ENCODE measurements at places on chromosomes 5 and 9.

DNA sequence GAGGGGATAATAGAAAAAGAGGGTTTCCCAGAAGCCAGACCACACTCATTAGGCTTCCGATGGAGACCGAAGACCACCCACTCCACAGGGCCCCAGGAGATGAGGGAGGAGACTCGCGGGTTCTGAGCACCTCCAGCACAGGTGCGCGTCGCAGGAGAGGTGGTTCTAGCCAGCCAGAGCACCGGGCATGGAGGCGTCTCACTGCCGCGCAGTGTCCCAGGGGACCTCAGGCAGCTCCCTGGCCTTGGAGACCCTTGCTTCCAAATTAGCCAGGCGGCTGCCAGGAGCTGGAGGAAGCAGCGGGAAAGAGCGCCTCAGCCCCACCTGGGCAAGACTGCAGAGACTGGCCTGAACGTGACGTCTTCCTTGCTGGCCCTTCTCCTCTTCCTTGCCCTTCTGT is 115.4 kb upstream of the FBXL7 start:
- DNase-seq = no peak

DNA sequence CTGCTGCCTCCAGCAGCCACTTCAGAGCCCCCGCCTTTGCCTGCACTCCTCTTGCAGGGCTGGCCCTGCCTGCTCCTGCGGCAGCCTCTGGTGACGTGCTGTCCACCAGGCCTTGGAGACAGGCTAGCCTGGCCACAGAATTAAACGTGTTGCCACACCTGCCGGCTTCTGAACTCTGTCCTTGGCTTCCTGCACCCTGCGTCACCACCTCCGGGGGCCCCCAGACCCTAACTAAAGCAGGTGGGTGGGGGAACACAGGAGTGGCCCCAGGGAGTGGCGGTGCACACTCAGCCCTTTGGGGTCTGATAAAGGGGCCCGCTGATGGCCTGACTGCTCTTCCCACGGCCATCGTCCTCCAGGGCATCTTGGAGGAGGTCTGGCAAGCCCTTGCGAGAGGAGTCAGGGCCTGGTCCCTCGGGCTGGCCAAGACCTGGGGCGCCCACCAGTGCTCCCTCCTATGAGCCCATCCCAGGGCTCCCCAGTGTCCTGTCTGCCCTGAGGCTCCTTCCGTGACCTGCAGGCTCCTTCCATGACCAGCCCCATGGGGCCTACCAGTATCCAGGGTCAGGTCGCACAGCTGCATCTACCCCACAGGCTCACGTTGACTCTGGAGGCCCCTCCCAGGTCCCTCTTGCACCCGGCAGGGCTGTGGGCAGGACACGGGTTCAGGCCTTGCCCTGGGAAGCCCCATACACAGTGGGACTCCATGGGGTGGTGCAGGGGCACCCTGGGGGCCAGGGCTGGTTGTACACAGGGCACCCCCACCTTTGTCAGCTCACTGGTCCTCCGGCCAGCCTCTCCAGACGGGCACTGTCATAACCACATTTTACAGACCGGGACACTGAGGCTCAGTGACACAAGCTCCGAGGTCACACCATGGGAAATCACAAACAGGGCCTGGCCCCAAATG is 1.0 kb upstream of the MAMDC4 start:
- no peak for DNase-seq

DNA sequence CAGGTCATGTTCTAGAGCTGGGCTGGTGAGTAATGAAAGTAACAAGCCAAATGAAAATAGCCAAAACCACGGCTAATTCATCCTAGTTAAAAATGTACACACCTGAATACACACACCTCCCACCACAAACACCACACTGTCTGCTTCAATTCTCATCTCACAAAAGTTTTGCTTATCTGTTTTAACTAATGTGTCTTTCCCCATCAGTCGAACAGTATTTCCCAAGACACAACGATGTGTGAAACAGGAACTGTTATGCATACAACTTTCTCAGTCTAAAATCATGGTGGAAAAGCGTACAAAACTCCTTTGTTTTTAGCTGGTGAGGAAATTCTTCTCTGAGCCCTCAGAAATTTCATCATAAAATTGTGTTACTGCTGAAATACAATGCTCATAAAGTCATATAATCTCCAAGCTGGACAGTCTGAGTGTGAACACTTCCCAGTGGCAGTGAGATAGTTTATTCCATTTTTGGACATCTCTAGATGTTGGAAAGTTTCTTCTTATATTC is 242.4 kb downstream of the EFNA5 start:
- no peak for DNase-seq

DNA sequence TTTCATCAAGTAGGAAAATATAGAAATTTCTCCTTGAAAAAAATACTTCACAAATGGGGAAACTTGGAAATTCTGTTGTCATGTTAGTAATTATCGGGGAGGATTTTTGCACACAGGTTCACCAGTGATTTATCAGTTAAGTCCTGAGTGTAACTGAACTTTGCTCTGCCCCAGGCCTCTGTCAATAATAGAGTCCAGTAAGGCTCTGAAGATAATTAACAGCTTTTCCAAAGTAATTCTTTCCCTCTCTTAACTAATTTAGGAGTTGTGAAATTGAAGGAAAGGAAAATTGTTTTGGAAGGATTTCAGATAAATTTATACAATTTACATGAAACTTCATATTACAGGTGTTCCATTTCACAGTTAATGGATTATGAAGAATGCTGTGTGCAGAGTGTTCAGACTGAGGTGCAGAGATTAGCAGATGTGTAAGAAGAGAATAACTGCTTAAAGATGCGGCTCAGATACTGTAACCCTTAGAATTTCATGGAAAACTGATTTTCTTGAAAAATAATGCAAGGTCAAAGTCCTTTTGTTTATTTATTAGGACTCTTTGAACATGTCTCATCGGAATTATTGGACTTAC is 2.9 kb upstream of the AGXT2 start:
- DNase-seq = no peak

GRCh38 chr9:69865986-69866385 is 45.4 kb downstream of the CFAP95 start:
- no peak for DNase-seq

GRCh38 chr9:101486693-101487442 is 46.8 kb upstream of the RNF20 start:
- no peak for DNase-seq

DNA sequence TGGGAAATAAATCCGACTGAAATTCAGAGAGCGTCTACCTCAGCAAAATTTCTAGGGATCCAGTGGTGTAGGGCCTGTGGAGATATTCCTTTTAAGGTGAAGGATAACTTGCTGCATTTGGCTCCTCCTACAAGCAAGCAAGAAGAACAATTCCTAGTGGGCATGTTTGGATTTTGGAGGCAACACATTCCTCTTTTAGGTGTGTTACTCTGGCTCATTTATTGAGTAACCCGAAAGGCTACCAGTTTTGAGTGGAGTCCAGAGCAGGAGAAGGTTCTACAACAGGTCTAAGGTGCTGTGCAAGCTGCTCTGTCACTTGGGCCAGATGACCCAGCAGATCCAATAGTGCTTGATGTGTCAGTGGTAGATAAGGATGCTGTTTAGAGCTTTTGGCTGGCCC is 862.4 kb upstream of the CDH9 start:
- no peak for DNase-seq

GRCh38 chr9:21102305-21102704 is 24.6 kb upstream of the IFNB1 start:
- DNase-seq = no peak

- no peak for DNase-seq
These were observed 72.9 kb downstream of the ZNF618 start for GRCh38 chr9:113948891-113949570.

DNA sequence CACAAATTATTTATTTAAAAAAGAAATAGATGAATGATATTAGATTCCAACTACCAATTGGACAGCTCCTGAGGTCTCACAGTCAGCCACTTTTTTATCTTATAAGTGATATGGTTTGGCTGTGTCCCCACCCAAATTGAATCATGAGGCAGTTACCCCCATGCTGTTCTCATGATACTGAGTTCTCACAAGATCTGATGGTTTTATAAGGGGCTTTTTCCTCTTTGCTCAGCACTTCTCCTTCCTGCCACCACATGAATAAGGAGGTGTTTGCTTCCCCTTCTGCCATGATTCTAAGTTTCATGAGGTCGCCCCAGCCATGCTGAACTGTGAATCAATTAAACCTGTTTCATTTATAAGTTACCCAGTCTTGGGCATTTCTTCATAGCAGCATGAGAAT is 12.9 kb downstream of the NLN start:
- DNase-seq = no peak

- DNase-seq = no peak
These were observed 13.9 kb upstream of the UBE2QL1 start for GRCh38 chr5:6434731-6435130.

- no peak for DNase-seq
These were observed 137.0 kb downstream of the CACNA1B start for GRCh38 chr9:138014563-138014945.

- DNase-seq = no peak
These were observed 267.1 kb downstream of the GADD45G start for GRCh38 chr9:89871871-89872331.

GRCh38 chr5:1779782-1780613 is 19.6 kb downstream of the MRPL36 start:
- DNase-seq = no peak

DNA sequence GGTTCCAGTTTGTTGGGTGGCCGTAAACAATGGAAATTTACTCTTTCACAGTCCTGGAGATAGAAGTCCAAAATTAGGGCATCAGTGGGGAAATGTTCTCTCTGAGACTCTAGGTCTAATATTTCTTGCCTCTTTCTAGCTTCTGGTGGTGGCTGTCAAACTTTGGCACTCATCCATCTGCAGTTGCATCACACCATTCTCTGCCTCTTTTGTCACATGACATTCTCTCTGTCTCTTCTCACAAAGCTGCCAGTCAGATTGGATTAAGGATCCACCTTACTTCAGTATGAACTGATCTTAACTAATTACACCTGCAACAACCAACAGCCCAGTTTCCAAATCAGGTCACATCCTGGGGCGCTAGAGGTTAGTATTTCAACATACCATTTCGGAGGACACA is 222.9 kb upstream of the FTMT start:
- no peak for DNase-seq

- DNase-seq = no peak
These were observed 144.4 kb downstream of the ZNF462 start for GRCh38 chr9:107007402-107007801.

- no peak for DNase-seq
These were observed 53.7 kb downstream of the SRFBP1 start for GRCh38 chr5:122015471-122015870.

DNA sequence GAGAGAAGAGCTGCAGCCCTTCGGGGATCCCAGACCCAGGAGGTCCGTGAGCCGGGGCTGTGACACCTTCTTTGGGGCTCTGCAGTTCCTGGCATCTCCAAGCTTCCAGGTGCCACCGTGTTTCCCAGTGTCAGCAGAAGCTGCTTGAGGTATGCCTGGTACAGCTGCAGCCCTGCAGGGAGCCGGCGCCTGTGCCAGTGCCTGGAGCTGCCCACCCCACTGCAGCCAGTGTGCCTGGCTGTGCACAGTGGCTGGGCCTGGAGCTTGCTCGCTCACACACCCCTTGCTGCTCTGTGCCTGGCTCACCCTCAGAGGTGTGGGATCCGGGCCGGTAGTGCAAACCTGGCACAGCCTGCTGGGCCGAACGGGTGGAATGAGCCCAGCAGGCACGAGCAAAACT is 65.5 kb downstream of the NACC2 start:
- no peak for DNase-seq

- no peak for DNase-seq
These were observed 100.1 kb downstream of the PSAT1 start for GRCh38 chr9:78397045-78397444.

DNA sequence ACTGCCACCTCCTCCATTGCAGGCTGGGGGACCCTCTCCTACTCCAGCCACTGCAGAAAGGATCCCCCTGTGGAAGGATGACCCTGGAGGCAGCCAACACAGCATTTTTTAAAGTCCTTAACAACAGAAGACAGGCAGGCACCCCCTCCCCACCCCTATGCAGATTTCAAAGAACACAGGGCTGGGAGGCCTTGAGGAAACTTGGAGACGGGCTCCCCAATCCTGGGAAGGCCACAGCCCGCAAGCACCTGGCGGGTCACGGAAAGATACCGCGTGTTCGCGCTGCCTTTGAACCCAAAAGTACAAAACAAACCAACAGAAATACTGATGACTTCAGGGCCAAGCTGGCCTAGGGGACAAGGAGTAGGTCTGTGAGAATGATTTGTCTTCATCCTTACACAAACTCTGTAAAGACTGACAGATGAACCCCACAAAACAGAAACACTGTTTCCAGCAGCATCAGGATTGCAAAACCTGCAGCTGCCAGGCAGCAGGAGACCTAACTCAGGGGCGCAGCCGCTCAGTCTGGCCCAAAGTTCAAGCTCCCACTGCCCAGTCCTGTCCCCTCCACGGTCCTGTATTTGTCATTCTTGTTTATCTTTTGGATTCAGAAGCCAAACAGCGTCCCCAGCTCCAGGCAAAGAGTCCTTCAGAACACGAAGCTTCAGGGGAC is 13.8 kb downstream of the VAV2 start:
- no peak for DNase-seq

- DNase-seq = peak; percentile 53
These were observed 524 bp downstream of the PRR7 start for GRCh38 chr5:177447066-177447610.

GRCh38 chr9:107243742-107244141 is 39.3 kb upstream of the RAD23B start:
- peak; percentile 6 for DNase-seq

- DNase-seq = no peak
These were observed 29.6 kb downstream of the ARHGEF28 start for GRCh38 chr5:73655521-73656160.

DNA sequence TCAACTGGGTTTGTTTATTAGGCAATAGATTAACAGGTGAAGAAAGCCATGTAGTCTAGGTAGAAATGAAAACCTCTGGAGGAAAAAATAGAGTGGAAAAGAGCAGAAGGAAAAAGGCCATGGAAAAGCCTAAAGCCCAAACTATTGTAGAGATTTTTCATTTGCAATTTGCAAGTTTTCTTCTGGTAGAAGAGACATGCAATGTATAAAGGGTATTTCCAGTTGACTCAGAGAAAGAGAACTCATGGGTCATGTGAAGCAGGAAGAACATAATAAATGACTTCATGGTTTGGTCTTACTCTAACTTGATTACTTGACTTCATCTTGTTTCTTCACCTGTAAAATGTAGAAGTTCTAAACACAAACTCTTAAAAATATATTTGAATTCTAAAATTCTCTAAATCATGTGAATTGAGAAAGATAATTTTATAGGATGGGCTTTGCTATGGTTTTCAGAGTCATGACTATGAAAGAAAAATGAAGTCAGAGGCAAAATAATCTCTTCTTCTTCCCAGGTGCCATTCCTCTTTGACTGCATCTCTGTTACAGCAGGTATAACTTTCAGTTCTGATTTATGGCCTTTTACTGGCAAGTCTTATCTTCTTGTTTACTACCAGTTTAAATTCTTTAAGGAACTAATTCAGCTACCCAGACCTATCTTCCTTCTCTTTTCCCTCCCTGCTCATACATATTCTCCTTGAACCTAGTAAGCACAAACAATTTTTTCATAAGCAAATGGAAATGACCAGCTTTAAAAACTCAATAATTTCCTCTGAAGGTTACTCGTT is 47.7 kb upstream of the TMC1 start:
- DNase-seq = no peak

- DNase-seq = no peak
These were observed 1164.6 kb upstream of the CDH18 start for GRCh38 chr5:21152611-21153010.
